ENCODE measurements at places on chromosomes 6 and 20. TPM values are rescaled to one million over a fixed set of nuclear protein-coding genes. Genes with fewer than 3 reads are reported as not detected.

DNA sequence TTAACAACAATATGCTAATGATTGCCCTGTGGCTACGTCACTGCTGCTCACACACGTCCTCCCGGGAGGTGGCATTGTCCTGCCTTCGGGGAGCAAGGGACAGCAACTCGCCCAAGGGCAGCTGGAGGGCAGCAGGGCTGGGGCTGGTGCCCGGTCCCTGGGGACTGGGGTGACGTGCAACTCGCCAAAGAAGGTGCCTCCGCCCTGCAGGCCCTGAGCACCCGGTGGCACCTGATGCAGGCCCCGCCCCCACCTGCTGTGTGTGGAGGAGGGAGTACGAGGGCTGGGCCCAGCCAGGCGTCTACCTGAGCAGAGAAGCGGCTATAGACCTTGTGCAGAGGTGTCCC, 64.8 kb upstream of the SLCO4A1 start:
- H3K4me1 ChIP-seq = peaks cover 11% of the 10 kb centered on the region
- peaks cover under 1% of the 10 kb centered on the region for H3K36me3 ChIP-seq
- no peak for DNase-seq

GRCh38 chr6:168152306-168152963, 73.4 kb upstream of the FRMD1 start:
- no peak overlapping the region for H3K4me3 ChIP-seq
- no peaks in the 10 kb centered on the region for H3K36me3 ChIP-seq
- no peak overlapping the region for H3K27ac ChIP-seq
- peaks cover 46% of the 10 kb centered on the region for H3K4me1 ChIP-seq

DNA sequence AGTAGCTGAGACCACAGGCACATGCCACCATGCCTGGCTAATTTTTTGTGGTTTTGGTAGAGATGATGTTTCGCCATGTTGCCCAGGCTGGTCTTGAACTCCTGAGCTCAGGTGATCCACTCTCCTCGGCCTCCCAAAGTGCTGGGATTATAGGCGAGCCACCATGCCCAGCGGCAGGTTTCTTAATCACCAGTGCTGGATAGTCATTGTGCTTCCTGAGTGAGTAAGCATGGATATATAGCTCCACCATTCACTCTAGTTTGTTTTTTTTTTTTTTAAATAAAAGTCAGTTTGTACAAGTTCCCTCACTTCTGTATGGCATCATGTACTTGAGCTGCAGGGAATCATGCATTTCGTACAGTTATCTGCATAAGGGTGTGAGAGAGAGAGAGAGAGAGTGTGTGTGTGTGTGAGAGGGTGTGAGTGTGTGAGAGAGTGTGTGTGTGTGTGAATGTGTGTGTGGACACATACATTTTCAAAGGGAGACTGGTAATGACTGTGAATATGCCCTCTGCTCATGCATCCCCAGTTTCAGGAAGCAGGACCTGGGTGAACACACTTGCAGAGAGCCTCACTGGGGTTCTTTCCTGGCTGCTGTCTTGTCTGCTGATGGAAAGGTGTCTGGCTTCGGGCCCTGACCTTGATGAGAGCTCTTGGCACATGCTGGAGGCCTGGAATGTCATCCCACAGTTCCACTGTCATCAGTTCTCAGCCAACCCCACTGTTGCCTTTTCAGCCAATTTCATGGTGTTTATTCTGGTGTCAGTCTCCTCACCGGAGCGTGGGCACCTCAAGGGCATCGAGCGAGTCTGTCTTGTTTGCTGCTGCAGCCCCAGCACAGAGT, 65.0 kb upstream of the XRN2 start:
- H3K36me3 ChIP-seq = no peaks in the 10 kb centered on the region
- H3K4me1 ChIP-seq = peaks cover 1% of the 10 kb centered on the region
- H3K27me3 ChIP-seq = no peaks in the 10 kb centered on the region
- DNase-seq = no peak
- H3K4me3 ChIP-seq = no peak overlapping the region

The PTCRA gene
- total RNA-seq = not detected

DNA sequence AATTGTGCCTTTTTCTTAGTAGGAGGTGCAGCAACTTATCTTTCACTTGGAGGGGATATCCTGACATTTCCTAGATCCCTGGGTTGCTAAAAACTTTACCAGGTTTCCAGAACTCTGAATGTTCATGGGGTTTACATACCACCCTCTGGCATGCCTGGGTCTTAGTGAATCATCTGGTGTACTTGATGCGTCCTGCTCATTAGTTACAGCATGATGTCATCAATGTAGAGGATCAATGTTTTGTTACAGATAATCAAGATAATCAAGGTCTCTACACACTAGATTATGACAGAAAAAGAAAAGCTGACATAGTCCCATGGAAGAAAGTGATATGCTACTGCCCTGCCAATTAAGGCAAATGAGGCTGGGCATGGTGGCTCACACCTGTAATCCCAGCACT, 27.0 kb downstream of the FITM2 start:
- peaks cover 9% of the 10 kb centered on the region for H3K36me3 ChIP-seq
- H3K27me3 ChIP-seq = no peaks in the 10 kb centered on the region
- no peak for DNase-seq
- no peak overlapping the region for H3K4me3 ChIP-seq

All from glutamatergic neuron (in vitro differentiated cells).